Stimulated activated CD4-positive, alpha-beta T cell treated with anti-CD3 and anti-CD28 coated beads, Interleukin-15, amount 100 ng/mL, for 24 hours (primary cell): ENCODE measurements at places on chromosomes 5 and 9.

DNA sequence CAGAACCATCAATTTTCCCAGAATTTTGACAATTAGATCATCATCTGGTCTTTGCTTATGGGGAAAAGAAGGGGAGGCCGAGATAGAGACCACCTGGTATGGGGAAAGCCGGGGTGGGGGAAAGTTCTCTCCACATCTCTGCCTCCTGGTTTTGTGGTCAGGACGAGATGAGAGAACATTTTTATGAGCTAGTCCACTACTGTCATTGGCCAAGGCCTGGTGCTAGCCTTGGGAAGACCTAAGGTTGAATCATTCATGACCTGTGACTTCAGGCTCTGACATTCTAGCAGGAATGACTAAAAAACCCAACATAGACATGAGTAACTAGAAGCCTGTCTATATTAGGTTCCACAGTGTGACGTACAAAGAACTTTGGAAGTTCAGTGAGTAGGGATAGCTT is 135.2 kb downstream of the PTTG1 start:
- DNase-seq: no peak

GRCh38 chr5:165035520-165035919 is 1530.1 kb downstream of the MAT2B start:
- DNase-seq: no peak

- no peak for DNase-seq
Measured at GRCh38 chr9:79984429-79985067, 412.8 kb downstream of the TLE4 start.

DNA sequence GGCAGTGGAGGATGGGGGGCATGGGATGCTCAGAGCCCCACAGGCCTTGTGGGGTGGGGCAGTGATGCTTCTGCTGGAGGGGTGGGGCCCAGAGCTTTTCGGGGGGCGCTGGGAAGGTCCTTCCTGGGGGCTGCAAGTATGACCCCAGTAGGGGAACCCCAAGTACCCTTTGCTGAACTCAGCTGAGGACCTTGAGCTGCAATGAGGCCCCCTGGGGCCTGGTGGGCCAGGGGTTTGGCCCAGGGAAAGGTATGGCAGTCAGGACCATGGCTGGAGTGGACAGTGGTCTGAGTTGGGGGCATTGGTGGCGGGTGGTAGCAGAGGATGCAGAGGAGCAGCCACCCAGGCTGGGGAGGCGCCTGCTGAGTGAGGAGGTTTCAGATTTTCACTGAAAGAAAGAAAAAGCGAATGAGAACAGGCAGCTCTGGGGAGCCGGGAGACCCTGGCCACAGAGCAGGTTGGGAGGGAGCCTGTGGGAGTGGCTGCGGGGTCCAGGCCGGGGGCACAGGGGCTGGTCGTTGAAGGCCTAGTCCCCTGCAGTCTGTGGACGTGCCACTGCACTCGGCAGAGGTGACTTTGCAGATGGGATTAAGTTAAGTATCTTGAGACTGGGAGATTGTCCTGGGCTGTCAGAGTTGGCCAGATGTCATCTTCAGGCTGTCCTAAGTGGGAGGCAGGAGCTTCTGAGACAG is 19.2 kb downstream of the WNK2 start:
- DNase-seq: no peak

- DNase-seq: no peak
Measured at GRCh38 chr5:148815578-148815977, 10.8 kb upstream of the ADRB2 start.

GRCh38 chr9:28707616-28708015 is 1134.3 kb upstream of the C9orf72 start:
- no peak for DNase-seq

DNA sequence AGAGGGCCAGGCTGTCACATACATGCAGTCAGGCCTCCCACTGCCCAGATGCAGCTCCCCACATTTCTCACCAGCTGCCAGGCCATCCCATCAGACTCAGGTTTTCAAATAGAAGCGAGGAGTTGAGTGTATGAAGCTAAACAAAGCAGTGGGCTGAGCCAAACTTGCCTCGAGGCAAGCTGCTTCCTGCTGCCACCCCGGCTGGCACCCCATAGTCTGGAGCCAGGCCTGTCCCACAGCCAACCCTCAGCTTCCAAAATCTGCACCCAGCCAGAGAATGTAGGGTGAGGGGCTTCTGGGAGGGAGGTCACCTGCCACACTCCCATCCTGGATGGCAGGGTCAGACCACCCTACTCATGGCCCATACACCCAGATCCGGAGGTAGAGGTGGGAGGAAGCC is 22.3 kb upstream of the ALDH1B1 start:
- DNase-seq: no peak

GRCh38 chr5:94746731-94747124 is 128.3 kb downstream of the SLF1 start:
- no peak for DNase-seq

DNA sequence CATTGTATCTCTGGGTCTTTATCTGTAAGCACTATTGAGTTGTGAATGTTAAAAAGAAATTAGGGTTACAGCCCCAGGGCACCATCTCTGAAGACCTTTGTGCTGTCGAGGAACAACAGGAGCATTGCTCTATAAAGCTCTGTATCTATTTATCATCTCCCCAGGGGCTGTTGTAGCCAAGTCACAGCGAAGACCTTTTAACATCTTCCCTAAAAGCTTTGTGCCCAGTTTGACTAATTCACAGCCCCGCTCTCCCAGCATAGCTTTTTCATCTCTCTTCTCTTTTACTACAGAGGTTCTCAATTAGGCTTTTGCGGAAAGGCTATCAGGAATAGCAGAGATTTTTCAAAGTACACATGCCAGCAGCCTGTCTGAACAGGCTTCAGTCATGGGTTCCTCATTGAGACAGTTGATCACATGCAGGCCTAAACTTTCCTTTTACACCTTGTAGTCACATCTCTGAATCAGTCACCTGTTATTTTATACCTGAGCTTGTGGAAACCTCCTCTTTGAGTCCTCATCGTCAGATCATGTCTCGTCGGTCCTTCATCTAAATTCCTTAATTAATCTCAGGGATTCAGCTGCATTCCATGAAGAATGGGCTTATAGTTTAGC is 140.5 kb downstream of the NPR3 start:
- DNase-seq: no peak
